ENCODE measurements at places on chromosomes 11 and 22. TPM values are rescaled to one million over a fixed set of nuclear protein-coding genes. Genes with fewer than 3 reads are reported as not detected.

DNA sequence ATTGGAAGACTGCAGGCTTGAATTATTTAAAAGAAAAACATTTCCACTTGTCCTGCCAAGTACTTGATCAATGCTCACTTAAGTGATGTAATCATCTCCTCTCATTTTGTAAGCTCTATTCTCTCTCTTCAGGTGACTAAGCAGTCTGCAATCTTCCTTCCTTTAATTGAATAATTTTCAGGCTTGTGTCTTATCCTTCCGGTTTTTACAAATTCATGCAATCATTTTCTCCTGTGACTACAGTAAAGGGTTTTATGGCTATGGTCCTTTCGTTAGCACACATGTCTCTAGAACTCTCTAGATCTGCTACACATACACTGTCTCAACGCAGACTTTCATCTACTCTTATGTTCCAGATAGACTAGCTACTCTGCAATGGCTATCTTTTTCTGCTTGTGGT is 12.6 kb upstream of the UPB1 start:
- no peak overlapping the region for H3K4me3 ChIP-seq
- no peaks in the 10 kb centered on the region for H3K27me3 ChIP-seq
- H3K27ac ChIP-seq: no peak overlapping the region
- DNase-seq: no peak

- no peaks in the 10 kb centered on the region for H3K27me3 ChIP-seq
- no peak for DNase-seq
- H3K36me3 ChIP-seq: no peaks in the 10 kb centered on the region
- H3K4me1 ChIP-seq: no peaks in the 10 kb centered on the region
- H3K27ac ChIP-seq: no peak overlapping the region
Measured at GRCh38 chr22:31577711-31578110, 81.4 kb downstream of the SFI1 start.

GRCh38 chr11:115238791-115239190 is 265.4 kb downstream of the CADM1 start:
- no peak overlapping the region for H3K27ac ChIP-seq
- H3K36me3 ChIP-seq: no peaks in the 10 kb centered on the region
- H3K4me1 ChIP-seq: peaks cover 3% of the 10 kb centered on the region
- no peaks in the 10 kb centered on the region for H3K27me3 ChIP-seq
- no peak for DNase-seq

GRCh38 chr11:59380263-59381059 is 21.8 kb downstream of the OR5AN1 start:
- H3K4me3 ChIP-seq: no peak overlapping the region
- no peak for DNase-seq
- H3K27me3 ChIP-seq: no peaks in the 10 kb centered on the region
- H3K36me3 ChIP-seq: no peaks in the 10 kb centered on the region

DNA sequence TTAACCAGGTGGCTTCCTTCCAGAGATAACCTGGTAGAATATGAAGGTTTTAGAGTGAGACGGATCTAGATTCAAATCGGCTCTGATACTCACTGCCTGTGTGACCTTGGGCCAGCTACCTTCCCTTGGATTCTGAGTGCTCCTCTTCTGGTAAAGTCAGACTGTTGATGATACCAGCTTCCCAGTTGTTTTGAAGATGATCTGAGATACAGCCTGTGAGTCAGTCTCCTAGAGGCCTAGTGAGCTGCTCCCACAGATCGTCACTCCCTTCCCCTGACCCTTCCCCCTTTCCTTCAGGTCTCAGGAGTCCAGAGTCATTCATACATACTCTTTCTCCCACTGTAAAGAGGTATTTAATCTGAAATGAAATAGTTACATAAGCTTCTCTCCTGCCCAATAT is 207.8 kb downstream of the GRIK4 start:
- no peaks in the 10 kb centered on the region for H3K27me3 ChIP-seq
- no peaks in the 10 kb centered on the region for H3K36me3 ChIP-seq
- no peak overlapping the region for H3K4me3 ChIP-seq
- no peak overlapping the region for H3K27ac ChIP-seq
- H3K4me1 ChIP-seq: no peaks in the 10 kb centered on the region

DNA sequence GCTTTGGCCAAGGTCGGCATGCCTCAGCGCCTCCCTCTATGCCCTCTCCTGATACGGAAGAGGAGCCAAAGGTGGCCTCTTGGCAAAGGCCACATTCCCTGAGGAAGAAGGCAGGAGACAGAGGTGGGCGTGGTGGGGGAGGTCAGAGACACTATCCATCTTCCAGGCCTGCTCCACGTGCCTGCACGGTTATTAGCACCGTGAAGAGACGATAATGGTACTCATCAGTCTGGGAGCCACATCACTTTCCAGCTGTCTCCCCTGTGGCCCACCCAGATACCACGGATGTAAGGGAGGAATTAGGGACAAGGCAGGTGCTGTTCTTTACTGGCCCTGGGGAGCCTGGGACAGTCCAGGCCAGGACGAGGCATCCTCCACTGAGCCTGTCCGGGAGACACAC is 354.3 kb downstream of the MN1 start:
- no peak overlapping the region for H3K27ac ChIP-seq
- DNase-seq: no peak
- H3K27me3 ChIP-seq: no peaks in the 10 kb centered on the region
- H3K36me3 ChIP-seq: no peaks in the 10 kb centered on the region

DNA sequence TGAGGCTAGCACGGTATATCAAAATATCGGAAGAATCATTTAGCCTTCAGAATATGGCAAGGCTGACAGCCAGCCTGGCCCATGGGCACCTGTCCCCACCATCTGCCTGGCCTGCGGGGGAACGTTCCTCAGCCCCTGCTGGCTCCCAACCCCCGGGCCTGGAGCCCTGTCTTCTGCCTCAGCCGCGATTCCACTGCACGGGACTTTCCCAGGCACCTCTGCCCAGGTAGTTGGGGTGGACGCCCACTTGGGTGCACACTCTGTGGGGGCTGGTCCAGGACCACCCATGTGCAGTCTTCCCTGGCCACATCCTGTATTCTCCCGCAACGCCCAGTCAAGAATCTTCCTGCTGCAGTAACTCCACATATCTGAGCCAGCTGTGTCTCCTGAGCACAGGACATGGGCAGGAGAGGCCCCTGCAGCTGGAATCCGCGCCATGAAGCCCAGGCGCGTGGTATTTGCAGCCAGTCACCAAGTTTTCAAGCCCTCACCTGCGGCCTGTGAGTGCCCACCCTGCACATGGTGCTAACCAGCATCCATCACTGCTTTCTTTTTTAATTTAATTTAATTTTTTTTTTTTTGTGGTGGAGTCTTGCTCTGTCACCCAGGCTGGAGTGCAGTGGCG is 77.9 kb downstream of the KCNQ1 start:
- no peak overlapping the region for H3K4me3 ChIP-seq
- H3K27ac ChIP-seq: no peak overlapping the region
- no peaks in the 10 kb centered on the region for H3K27me3 ChIP-seq
- peak; percentile 1 for DNase-seq
- no peaks in the 10 kb centered on the region for H3K36me3 ChIP-seq

GRCh38 chr11:134149371-134149770 is 74.4 kb downstream of the NCAPD3 start:
- DNase-seq: no peak
- peaks cover 16% of the 10 kb centered on the region for H3K36me3 ChIP-seq
- H3K27me3 ChIP-seq: no peaks in the 10 kb centered on the region
- H3K4me3 ChIP-seq: no peak overlapping the region

DNA sequence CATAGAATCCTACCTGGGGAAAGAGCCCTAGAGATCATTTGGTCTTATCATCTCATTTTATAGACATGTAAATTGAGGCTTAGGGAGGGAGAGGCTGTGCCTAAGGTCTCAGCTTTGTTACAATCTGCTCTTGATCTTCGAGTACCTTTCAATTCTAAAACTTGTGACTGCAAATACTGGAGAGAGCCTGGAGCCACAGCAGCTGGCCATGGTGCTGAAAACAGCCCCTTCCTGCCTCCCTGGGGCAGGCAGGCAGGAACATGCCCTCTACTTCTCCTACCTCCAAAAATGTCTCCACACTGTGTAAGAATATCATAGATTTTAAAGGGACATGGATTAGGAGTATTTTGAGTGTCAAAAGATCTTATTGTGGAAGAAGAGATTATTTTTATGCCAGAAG is 52.2 kb downstream of the C22orf42 start:
- no peaks in the 10 kb centered on the region for H3K27me3 ChIP-seq
- no peak overlapping the region for H3K4me3 ChIP-seq
- H3K4me1 ChIP-seq: no peaks in the 10 kb centered on the region
- no peaks in the 10 kb centered on the region for H3K36me3 ChIP-seq
- DNase-seq: no peak
- H3K27ac ChIP-seq: no peak overlapping the region

DNA sequence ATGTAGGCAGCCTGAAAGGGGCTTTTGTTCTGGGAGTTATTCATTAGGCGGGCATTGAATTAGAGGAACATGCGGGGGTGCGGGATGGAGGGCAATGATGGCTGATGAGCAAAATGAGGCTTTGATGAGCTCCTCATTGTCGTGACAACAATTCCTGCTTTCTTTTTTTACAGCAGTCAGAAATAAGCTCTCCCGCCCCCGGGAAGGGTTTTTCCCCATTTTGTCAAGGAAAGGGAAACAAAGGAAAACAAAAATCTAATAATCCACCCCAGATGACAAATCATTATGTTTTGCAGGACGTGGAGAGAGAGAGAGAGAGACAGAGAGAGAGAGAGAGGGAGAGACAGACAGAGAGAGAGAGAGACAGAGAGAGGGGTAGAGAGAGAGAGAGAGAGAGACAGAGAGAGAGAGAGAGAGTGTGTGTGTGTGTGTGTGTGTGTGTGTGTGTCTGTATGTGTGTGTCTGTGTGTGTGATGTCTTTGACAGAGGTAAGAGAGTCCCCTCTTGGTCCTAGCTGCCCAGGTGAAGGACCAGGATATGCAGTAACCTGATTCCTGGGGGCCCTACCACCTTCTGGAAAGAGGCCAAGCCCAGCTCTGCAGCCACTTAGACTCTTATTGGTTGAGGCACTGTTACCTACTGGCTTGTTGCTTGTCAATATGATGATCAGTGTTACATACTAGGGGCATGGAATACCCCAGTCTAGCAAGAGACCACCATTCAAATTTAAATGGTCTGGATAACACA is 46.7 kb upstream of the PARVA start:
- no peaks in the 10 kb centered on the region for H3K36me3 ChIP-seq
- H3K27me3 ChIP-seq: no peaks in the 10 kb centered on the region
- DNase-seq: no peak
- H3K27ac ChIP-seq: no peak overlapping the region
- peaks cover 5% of the 10 kb centered on the region for H3K4me1 ChIP-seq
- H3K4me3 ChIP-seq: no peak overlapping the region

GRCh38 chr11:75462117-75462653 is 29.2 kb upstream of the KLHL35 start:
- no peaks in the 10 kb centered on the region for H3K27me3 ChIP-seq
- H3K4me1 ChIP-seq: no peaks in the 10 kb centered on the region
- H3K27ac ChIP-seq: no peak overlapping the region
- no peak for DNase-seq
- H3K36me3 ChIP-seq: no peaks in the 10 kb centered on the region

GRCh38 chr11:68843703-68844312 is 2.1 kb upstream of the CPT1A start:
- no peaks in the 10 kb centered on the region for H3K27me3 ChIP-seq
- no peak overlapping the region for H3K27ac ChIP-seq
- H3K4me1 ChIP-seq: peaks cover 26% of the 10 kb centered on the region
- DNase-seq: peak; percentile 53
- H3K4me3 ChIP-seq: peak overlapping the region; percentile 50

- DNase-seq: no peak
- H3K4me1 ChIP-seq: peaks cover 8% of the 10 kb centered on the region
- no peaks in the 10 kb centered on the region for H3K36me3 ChIP-seq
- peak overlapping the region; percentile 35 for H3K4me3 ChIP-seq
- no peak overlapping the region for H3K27ac ChIP-seq
- peaks cover 72% of the 10 kb centered on the region for H3K27me3 ChIP-seq
Measured at GRCh38 chr11:71252770-71253730, 673 bp upstream of the SHANK2 start.

DNA sequence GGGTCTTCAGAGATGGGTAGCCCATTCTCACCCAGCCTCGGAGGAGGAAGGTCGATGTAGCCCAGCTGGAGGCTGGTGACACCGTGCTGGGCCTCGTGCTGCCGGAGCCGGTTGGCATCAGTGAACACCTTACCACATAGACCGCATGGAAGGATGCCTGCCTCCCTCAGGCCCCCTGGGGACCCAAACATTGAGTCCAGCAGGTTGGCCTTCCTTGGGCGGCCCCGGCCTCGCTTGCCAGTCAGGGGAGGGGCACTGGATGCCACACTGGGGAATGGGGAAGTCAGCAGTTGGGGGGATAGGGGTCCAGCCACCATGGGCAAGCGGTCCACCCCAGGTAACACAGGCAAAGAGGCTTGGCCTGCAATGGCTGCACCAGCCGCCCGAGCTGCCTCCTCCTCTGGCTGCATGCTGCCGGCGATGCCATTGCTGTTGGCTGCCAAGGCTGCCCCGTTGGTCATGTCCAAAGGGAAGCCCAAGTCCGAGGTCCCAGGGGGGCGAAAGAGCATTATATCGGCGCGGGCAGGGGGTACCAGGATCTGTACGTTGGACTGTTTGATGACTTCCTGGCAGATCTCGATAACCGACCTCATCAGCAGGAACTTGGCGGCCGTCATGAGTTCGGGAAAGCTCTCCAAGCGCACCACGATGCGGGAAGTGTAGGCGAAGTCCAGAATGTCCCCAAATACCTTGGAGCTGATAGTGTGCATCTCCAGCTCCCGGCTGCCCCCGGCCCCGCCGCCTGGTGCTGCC is 1.4 kb downstream of the PATZ1 start:
- peaks cover 6% of the 10 kb centered on the region for H3K36me3 ChIP-seq
- peaks cover 42% of the 10 kb centered on the region for H3K4me1 ChIP-seq
- no peak for DNase-seq
- no peaks in the 10 kb centered on the region for H3K27me3 ChIP-seq
- H3K27ac ChIP-seq: peak overlapping the region; percentile 81
- H3K4me3 ChIP-seq: peak overlapping the region; percentile 68

DNA sequence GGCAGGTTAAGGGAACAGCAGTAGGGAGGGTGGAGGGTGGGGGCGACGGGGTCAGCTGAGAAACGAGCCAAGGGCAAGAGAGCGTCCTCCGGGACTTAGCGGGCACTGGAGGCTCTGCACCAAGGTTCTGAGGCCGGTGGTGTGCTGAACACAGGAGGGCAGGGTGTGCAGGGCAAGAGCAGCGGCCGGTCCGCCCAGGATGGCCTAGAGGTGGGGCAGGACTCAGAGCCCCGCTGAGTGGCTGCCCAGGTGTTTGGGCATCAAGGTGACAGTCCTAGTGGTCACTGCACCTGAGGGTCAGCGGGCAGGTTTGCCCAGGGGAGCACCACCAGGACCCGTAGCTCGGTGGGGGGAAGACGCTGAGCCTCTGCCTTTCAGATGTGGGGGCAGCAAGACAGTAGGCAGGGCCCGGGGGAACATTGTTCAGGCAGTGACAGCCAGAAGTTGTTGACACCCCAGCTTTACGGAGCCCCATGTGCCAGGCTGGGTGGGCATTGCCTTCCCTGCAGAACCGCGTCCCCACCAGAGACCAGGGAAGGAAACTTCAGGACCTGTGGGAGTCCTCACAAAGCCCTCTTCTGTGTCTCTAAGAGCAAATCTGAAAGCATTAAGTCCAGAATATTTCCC is 4.5 kb upstream of the TTLL8 start:
- peaks cover 39% of the 10 kb centered on the region for H3K27me3 ChIP-seq
- no peak overlapping the region for H3K27ac ChIP-seq

GRCh38 chr11:27209562-27210005 is 153.4 kb downstream of the CCDC34 start:
- no peak overlapping the region for H3K4me3 ChIP-seq
- no peaks in the 10 kb centered on the region for H3K27me3 ChIP-seq
- H3K4me1 ChIP-seq: peaks cover 24% of the 10 kb centered on the region
- DNase-seq: no peak
- H3K36me3 ChIP-seq: no peaks in the 10 kb centered on the region

- peaks cover 37% of the 10 kb centered on the region for H3K4me1 ChIP-seq
- no peaks in the 10 kb centered on the region for H3K36me3 ChIP-seq
- no peak overlapping the region for H3K4me3 ChIP-seq
- DNase-seq: peak; percentile 78
- H3K27me3 ChIP-seq: no peaks in the 10 kb centered on the region
Measured at GRCh38 chr22:23685205-23685784, 5.5 kb upstream of the RGL4 start.

SHANK2 gene
- total RNA-seq: 0.40 TPM
